ENCODE measurements at places on chromosomes 3 and 15.

GRCh38 chr3:53789459-53789858, 56.8 kb downstream of the CHDH start:
- DNase-seq = no peak

DNA sequence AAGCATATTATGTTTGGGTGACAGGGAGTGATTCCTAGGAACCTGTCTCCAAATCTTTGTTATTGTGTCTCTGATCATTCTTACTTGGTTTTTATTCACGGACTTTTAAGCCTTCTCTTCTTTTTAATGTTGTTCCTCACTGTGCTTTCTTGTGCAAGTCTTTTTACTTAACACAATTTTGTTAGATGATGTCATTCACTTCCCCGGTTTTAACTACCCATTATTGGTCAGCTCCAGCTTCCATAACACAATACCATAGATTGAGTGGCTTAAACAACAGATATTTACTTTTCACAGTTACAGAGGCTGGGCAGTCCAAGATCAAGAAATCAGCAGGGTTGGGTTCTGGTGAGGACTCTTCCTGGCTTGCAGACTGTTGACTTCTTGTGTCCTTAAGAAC, 436.3 kb upstream of the CBLB start:
- no peak for DNase-seq

DNA sequence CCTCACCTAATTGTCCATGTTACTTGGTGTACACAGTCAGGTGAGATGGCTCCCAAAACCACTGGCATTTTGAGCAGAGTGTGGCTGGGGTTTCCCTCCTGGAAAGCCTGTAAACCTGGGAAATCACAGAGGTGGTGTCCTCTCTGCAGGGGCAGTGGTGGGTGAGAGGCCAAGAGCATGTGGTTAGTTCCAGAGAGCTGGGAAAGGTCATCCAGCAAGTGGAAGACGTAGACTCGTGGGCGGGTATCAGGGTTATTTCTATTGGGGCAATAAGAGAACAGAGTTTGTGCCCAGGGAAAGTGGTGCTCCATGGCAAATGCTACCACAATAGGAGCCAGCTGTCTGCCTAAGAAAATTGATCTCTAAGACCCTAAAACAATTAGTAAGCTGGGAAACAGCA, 44.6 kb upstream of the LIMD1 start:
- DNase-seq = no peak

DNA sequence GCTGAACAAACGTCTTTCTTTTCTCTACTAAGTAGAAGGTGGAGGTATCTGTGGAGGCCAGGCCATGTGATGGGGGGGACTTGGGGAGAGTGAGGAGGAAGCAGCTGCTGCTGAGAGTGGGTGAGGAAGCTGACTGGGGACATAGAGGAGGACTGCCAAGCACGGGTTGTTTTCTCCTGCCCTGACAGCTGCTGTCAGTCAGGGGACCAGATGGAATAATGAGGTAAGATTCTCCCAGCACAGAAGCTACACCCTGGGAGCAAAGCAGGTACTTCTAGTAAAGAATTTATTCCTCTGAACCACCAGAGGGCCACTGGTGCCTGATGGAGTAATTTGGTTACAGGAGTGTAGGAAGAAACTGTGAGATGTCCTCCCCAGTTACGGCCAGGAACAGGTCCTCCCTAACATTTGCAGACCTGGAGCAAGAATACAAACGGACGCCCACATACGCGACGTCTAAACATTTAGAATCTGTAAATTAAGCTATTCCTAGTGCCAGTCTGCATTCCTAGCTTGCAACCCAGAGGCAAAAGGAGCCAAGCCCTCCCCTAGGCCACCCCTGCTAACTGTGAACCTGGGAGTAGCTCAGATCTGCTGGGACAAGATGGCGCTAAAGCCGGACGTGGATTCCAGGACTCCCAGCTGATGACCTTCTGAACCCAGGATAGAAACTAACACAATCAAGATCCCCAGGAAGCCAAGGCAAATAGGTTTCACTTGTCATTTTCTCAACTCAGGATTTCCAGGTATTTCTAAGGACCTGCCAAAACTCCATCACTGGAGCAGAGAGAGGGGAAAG, 14.8 kb downstream of the CRYGS start:
- peak; percentile 55 for DNase-seq

DNA sequence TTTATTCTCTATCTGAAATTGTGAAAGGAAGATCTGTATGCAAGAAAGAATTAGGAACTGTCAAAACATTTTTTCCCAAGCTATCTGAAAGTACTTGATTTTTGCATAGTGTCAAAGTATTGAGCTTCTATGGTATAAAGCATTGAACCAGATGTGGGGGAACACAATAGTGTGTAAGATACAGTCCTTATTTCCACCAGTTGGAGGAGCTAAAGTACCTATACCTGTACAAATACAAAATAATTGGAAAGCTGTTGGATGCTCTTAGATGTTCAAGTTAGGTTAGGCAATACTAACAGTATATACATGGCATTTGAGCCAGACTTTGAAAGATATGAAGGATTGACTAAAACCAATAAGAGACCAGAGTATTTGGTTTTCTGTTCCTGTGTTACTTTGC, 148.4 kb downstream of the B3GALNT1 start:
- DNase-seq = no peak

DNA sequence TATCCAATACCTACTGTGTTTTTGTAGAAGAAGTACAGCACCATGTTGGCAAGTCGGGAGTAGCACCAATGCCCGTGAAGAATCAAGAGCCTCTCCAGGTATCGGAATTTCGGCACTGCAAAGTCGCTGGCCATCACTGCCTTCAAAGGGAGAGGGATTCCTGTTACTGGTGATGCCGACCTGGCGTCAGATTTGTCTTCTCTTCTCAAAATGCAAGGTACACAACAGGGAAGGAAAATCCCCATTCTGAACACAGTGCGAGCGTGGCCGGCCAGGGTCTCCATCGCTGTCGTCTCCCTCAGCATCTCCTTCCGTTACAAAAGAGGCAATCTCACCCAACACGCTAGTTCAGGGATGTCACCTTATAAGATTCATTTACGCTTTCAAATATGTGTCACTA, 175.4 kb downstream of the ATP10A start:
- DNase-seq = no peak

GRCh38 chr15:100783291-100783690, 96.3 kb upstream of the ALDH1A3 start:
- DNase-seq = peak; percentile 22

DNA sequence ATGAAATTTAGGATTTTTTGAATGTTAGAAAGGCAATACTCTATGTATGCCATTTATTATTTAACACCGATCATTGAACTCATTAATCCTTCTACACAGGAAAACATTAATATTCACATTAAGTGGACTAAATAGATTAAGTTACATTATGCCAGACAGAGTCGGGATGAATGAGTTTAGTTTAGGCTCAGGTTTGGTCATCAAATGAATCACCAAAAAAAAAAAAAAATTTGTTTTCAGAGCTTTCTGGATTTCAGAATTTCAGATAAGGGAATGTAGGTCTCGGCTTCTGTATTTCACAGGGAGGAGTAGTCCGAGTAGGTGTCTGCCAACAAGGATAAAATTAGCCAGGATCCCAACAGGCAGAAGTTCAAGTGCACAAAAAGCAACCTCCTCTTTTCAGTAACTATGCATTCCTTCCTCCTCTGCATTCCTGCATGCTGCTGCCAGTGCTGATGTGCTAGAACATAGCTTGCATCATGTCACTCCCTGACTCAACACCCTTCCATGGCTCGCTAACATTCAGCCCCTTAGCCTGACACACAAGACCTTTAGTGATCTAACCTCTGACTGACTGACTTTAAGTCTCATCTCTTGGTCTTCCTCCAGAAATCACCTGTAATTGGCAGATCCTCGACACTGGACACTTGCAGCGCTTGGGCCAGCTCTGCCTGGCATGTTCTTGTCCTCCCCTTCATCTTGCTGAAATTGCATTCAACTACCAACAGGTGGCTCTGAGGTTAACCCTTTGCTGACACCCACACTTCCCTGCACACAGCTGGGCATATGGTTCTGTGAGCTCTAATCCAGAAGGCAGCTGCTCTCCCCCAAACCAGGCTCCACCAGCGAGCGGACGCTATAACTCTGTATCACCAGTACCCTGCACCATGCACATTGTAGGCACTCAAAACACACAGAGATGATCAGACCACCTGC, 145.4 kb upstream of the PROK2 start:
- DNase-seq = no peak

DNA sequence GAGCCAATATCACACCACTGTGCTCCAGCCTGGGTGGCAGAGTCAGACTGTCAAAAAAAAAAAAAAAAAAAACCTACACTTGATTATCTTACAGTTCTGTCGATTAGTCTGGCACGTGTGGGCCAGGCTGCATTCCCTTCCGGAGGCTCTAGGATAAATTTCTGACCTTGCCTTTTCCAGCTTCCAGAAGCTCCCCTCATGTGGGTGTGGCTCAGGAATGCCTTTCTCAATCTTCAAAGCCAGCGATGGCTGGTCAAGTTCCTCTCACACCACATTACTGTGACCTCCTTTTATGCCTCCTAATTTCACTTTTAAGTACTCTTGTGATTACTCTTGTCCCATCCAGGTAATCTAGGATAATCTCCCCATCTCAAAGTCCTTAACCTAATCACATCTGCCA, 58.2 kb upstream of the DUT start:
- no peak for DNase-seq

DNA sequence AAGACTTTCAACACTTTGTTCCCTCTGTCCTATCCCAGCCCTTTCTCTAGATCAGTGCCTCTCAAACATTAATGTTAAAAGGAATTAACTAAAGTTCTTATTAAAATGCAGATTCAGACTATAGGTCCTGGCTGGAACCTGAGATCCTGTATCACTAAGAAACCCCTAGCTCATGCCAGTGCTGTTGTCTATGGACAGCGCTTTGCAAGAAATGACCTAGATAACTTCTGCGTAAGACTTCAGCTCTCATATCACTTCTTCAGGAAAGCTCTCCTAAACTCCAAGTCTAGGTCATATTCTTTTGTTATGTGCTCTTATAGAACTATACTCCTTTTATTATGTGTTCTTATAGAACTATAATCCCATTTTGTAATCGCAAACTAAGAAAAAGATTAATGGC, 67.8 kb upstream of the CDIN1 start:
- DNase-seq = no peak

- DNase-seq = no peak
Measured at GRCh38 chr15:51198701-51199232, 104.1 kb upstream of the TNFAIP8L3 start.

DNA sequence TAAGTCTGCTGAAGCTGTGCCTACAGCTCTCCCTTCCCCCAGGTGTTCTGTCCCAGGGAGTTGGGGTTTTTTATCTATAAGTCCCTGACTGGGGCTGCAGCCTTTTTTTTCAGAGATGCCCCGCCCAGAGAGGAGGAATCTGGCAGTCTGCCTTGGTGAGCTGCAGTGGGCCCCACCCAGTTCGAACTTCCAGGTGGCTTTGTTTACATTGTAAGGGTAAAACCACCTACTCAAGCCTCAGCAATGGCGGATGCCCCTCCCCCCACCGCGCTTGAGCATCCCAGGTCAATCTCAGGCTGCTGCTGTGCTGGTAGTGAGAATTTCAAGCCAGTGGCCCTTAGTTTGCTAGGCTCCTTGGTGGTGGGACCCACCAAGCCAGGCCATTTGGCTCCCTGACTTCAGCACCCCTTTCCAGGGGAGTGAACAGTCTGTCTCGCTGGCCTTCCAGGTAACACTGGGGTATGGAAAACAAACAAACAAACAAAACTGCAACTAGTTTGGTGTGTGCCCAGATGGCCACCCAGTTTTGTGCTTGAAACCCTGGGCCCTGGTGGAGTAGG, 189.4 kb downstream of the MFSD1 start:
- no peak for DNase-seq

GRCh38 chr15:45130291-45131000, 652 bp downstream of the DUOX1 start:
- DNase-seq = no peak

- peak; percentile 84 for DNase-seq
Measured at GRCh38 chr15:74422652-74423430, 10.9 kb downstream of the SEMA7A start.

DNA sequence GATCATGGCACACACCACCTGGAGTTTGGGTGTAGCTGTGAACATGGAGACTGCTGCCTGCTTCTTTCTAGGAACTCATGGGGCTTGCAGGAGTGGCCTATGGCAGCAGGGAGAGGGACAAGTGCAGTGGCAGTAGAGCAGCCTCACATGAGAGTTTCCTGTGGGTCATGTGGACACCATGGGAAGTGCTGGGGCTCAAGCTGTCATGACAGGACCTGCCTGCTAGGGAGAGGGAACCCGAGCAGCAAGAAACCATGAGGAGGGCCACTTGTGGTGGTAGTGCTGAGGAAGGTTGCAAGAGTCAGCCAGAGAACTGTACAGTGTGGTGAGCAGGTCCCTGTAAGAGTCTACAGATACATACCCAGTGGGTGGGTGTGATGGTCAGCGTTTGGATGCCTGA, 73.8 kb upstream of the MRPS22 start:
- DNase-seq = no peak

DNA sequence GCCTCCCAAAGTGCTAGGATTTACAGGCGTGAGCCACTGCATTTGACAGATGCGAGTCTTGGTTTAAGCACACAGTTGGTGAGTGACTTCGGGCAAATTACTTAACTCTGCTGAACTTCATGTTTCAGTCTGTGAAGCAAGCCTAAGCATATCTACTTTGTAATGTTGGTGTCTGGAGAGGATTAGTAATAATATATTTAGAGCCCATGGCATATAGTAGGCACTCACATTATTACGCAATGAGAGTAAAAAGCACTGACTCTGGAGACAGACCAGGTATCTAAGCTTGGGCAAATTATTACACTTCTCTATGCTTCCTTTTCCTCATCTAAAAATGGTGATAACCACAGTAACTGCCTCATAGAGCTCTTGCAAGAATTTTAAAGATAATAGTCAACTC, 208.7 kb upstream of the P2RY1 start:
- DNase-seq = no peak

GRCh38 chr15:59616379-59616778, 4.8 kb downstream of the GCNT3 start:
- no peak for DNase-seq

DNA sequence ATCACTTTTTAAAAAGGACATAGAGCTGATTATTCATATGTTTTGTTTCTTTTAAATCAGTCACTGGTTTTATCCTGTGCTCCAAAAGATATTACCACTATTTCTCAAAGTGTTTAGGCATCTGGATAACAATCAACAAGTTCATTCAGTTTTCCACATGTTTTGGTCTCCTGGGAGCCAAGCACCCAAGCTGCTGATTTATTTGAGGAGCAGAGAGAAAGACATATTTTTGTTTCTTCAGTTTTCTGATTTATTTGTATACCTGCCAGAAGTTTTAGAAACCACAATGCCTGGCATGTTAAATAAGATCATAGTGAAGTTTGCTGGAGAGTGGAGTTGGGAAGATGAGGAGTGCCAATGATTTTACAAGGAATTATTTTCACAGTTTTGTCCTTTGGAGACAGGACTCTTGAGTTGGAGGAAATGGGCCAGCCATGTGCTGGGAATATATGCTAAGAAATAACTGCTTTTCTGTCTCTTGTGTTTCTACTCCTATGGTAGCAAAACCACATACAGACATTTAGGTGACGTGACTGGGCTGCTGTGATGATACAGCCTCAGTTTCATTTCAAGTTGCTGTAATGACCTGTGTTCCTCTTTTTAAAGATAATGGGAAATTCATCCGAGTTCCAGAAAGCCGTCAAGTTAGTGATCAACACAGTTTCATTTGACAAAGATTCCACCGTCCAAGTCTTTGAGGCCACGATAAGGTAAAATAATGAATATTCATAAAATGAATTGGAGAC, 11.7 kb downstream of the EDEM1 start:
- no peak for DNase-seq

All from Ammon's horn (tissue), 1 donor.